AG08396 (cell line): ENCODE measurements at places on chromosomes 5 and 9.

DNA sequence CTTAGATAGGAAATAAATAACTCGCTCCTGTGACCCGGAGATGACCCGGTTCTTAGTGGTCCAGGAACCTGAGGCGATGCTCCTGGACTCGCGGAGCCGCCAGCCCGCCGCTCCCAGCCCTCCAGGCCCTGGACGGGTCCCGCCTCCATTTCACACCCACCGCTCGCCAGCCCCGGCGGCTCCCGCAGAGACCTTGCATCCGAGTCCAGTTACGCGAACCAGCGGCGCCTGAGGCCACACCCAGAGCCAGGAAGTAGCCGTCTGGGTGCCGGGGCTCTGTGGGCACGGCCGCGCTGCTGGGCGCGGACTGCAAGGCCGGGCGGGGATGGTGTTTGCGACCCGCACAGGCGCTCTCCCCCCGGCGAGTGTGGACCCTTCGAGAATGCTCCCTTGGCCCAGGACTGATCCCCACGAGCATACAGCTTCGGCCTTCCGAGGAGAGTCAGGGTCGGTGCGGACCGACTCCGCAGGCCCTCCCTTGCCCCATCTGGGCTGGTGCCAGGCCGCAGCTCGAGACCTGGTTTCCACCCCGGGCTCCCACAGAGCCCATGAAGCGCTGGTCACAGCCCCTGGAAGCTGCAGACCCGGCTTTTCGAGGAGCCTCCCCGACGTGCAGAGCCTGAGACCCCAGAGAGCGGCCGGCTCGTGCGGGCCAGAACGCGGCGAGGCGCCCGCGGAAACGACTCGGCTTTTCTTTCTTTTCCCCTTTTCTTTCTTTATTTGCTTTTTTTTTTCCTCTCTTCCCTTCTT, 5.2 kb upstream of the BARX1 start:
- no peak for DNase-seq

DNA sequence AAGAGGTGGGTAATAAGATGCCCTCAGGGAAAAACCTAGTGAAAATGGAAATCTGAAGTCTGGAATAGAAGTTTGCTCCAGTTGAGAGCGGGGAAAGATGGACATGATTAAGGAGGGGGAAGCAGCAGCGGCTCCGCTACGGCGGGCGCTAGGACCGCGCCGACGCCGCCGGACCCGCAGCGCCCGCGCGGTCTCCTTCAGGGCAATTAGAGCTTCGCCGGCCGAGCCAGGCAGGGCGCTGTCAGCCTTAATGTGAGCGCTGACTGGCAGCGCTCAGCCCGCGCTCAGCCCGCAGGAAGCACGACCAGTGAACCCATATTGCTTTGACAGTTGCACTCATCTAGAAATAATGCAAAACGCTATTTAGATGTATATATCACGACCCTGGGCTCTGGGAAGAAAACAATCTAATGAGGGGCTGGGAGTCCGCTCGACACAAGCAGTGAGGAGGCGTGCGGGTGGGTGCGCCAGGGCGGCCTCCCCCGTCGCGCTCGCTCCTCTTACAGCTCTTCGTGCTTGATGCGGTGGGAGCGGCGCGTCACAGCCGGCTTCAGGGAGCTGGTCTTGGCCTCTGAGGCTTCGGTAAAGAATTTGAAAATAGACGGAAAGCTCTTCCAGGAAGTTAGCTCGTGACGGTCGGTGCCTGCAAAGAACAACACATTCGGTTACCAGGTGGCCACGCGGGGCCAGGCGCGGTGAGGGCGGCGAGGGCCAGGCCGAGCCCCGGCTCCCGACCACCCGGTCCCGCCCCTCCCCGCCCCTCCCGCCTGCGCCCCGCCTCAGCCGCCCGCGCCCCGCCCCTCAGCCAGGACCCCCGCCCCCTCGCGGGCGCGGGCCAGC, 37.7 kb downstream of the NR2F1 start:
- peak; percentile 83 for DNase-seq

- no peak for DNase-seq
Observed at GRCh38 chr5:132747616-132748440, 602 bp downstream of the CCNI2 start.

- DNase-seq, result no peak
Observed at GRCh38 chr9:116935149-116935897, 248.2 kb downstream of the TRIM32 start.

- DNase-seq, result no peak
Observed at GRCh38 chr9:24912767-24913166, 367.1 kb upstream of the IZUMO3 start.

GRCh38 chr9:95952471-95952870, 77.0 kb downstream of the ERCC6L2 start:
- no peak for DNase-seq

DNA sequence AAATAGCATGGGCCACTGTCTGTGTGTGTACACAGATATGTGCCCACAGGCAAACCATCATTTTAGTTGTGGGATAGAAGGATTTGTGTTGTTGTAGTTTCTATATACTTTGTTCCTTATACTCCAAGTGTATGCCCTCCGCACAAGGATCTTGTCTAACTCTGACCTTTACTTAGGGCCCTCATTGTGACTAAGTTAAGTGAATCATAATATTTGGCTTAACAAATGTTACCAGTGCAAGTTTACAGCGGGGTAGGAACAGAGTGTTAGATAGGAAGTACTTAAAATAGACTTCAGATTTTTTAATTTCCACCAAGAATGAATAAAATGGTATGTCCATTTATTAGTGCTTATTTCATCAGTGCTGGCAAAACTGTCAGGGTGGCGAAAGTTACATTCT, 29.5 kb upstream of the CYFIP2 start:
- no peak for DNase-seq

DNA sequence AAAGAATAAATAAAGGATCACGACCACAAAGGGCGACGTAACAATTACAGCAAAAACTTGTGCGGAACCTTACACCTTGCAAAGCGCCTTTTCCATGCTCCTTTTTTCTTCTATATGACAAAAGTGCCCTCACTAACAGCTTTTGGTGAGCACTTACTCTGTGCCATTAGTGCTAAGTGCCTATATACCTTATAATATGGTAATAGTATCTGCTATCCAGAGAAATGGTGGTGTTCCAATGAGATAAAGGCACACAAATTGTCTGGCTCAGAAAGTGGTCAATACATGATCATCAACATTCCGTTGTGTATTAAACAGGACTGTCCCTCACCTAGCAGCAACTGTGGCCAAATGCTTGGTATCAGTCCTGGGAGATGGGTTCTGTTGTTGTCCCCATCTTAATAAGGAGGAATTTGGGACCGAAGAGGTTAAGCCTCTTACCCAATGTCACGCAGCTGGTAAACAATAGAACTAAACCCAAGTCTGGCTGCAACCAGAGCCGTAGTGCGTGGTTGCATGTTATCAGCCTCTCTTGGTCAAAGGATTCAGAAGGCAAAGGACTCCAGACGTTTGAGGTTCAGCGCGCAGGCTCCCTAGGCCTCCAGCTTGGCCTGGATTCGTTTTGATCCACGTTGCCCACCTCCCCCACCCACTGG, 564 bp upstream of the TOR2A start:
- no peak for DNase-seq

GRCh38 chr5:78930721-78931120, 54.4 kb downstream of the ARSB start:
- peak; percentile 22 for DNase-seq

DNA sequence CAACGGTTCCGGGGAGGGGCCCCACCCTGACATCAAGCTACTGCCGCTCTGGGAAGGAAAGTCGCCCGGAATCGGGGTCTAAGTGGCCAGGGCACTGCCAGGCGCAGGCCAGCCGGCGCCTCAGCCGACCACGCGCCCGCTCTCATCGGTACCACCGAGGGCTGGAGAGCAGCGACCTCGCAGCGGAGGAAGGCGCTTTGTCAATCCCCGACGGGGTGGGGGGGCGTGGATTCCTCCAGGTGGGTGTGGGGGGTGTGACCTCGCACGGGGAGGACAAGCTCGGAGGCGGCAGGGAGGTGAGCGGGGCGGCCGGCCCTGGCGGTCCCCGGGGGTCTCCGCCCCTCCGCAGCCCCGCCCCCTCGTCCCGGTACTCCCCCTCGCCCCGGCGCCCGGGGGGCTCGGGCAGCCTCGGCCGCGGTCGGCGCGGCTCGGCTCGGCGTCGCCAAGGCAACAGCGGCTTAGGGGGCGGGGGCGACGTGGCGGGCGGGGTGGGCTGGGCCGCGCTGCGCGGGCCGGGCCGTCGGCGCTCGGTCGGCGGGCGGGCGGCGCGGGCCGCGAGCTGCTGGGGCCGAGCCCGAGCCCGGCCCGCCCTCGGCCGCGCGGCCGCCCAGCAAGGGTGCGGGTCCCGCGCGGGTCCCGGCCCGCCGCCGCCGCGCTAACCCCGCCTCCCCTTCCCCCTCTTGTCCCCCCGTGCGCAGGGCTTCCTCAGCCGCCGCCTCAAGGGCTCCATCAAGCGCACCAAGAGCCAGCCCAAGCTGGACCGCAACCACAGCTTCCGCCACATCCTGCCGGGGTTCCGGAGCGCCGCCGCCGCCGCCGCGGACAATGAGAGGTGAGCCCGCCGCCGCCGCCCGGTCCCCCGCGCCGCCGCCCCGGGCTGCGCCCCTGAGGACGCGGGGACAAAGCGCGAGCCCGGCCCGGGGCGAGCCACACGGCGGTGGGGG, 47.5 kb downstream of the DAB2IP start:
- DNase-seq, result peak; percentile 82

GRCh38 chr5:107213025-107213424, 457.7 kb downstream of the EFNA5 start:
- no peak for DNase-seq
